ENCODE measurements at places on chromosomes 13 and 19.

DNA sequence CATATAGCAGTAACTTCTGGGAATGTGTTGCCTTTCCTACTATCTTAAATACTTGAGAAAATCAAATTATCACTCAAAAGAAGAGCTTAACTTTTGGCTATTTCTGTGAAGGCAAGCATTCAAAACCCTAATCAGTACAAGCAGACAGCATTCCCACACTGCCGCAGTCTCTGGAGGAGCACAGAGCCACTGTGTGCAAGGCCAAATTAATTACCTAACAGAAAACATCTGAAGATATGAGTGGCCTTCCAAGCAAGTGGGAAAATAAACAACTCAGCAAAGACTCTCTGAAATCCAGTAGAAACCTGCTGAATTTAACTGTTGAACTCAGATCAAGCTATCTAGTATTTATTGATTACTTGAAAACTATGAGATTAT, 68.2 kb downstream of the COL4A1 start:
- DNase-seq = no peak

DNA sequence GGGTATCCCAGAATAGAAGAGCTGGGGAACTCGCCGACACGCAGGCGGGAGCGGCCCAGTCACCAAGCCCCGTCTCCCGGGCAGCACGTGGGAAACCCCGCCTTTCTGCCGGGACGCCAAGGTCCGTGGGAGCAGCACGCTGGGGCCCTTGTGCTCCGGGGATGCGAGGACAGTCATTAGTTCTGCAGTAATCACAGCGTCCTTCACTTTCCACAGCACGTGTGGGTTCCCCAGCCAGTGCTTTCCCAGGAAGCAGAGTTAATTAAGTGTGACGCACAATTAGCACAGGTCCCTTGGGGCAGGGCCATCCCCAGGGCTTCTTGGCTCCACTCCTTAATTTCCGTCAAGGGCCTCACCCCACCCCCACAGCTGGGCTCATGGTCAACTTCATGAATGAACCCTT, 64.3 kb upstream of the C13orf46 start:
- no peak for DNase-seq

GRCh38 chr13:46571189-46571908, 18.4 kb downstream of the LRCH1 start:
- DNase-seq = no peak

DNA sequence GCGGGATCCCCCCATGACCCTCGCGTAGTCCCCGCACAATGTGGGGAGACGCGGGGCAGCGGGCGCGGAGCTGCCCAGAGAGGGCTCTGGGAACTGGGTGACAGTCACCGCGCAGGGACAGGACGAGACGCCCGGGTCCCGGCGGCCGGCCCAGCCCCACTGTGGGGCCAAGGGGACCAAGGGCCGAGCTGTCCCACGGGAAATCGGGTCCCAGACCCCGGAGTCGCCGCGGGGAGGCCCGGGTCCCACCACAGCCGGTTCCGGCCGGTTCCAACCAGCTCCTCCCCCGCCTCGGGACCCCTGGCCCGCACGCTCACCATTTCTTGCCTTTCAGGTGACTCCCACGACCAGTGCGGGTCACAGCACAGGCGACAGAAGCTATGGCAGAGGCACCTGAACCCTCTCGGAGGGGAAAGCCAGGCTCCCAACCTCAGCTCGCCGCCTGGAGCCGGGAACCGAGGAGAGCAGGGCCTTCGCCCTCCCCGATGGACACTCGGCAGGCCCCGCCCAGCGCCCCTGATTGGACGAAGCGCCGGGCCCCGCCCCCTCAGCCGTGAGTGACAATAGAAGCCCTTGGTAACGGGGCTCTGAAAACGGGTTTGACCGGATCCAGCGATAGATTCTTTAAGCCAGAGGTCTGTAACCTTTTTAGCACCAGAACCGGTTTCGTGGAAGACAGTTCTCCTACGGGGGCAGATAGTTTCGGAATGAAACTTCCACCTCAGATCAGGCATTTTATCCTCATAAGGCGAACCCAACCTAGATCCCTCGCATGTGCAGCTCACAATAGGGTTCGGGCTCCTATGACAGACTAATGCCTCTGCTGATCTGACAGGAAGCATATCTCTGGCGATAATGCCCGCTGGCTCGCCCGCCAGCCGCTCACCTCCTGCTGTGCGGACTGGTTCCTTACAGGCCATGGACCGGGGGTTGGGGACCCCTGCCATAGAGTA, at the start of gene ZNF433:
ZNF433 (minus strand) TSS at position 460 of the 953 bp plus-strand sequence; CDS start at position 320, 140 bp downstream.
- peak; percentile 79 for DNase-seq

GRCh38 chr19:35365303-35365702, 5.6 kb upstream of the GPR42 start:
- no peak for DNase-seq

GRCh38 chr19:7007859-7008258, 13.4 kb downstream of the MBD3L2B start:
- no peak for DNase-seq

- DNase-seq = no peak
These were observed 302.7 kb downstream of the DNAJC15 start for GRCh38 chr13:43326100-43326499.

- peak; percentile 66 for DNase-seq
These were observed 36.3 kb downstream of the MCF2L start for GRCh38 chr13:113005076-113005865.

DNA sequence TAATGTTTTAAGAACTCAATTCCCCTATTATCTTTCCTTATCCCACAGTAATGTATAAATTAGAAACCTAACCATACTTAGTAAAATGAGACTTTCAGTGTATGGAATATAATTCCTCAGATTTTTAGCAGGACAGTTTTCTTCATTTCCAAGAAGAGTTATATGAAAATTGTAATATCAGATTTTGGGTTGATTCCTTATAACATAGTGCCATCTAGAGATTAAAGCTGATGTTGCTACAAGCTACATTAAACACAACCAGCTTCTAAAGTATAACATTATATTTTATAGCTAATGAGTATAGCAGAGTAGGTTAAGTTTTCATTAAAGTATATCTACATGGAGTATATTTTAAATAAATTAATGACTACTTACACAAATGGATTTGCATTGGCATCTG, 99.7 kb upstream of the MIR17HG start:
- no peak for DNase-seq

DNA sequence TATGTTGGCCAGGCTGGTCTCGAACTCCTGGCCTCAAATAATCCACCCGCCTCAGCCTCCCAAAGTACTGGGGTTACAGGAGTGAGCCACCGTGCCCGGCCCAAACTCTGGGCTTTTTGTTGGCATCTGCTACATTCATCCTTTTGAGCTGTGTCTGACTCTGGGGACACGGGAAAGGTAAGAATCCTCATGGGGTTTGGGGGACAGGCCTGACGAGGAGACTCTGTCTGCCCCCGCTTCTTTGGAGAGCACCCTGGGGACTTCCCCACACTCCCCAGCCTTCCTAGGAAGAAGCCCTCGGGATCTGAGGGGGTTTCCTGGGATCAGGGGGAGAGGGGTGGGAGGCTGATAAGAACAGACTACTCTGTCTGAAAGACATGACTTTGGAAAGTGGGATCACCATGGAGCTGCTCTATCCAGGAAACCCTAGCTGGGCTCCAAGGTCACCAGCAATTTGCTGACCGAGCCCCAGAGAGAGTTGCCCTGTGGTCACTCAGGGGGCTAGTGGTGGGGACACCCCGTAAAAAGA, 8.1 kb upstream of the FCER2 start:
- DNase-seq = no peak

GRCh38 chr19:18992696-18993095, 40.6 kb downstream of the SUGP2 start:
- no peak for DNase-seq

GRCh38 chr13:52127783-52128702, 830 bp downstream of the NEK5 start:
- peak; percentile 49 for DNase-seq

DNA sequence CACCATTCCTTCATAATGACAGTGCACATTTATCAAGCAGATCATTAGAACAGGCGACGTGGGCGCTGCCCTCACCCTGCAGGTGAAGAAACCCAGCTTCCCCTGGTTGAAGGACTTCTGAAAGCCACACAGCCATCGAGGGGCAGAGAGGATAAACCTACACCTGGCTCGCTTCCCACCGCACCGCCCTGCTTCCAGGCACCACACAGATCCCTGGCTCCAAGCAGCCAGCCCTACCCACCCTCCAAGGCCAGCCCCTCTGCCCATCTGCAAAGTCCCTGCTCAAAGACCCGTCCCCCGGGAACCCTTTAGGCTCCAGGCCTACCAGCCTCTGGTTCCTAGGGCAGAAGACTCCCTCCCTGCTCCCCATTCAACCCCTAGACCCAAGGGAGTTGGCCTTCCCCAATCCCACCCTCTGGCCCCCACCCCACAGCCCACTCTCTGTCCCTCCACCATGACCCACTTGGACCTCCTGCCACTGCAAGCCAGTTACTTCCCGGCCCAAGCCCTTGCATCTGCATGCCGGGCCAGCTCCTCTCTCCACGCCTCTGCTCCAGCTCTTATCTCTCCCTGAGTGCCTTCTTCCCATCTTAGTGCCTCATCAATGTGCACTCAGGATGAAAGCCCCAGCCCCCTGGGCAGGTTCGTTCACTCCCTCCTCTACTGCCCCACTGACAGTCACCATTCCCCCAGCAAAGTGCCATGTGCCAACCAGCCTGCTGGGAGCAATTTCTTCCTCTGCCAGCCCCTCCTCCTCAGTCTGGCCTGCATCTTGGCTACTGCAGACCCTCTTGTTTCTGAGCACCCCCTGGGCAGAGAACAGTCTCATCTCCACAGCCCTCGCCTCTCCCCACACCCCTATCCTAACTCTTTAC, 28.0 kb downstream of the PEPD start:
- no peak for DNase-seq

- DNase-seq = no peak
These were observed 17.8 kb downstream of the ALOX5AP start for GRCh38 chr13:30753030-30753616.

DNA sequence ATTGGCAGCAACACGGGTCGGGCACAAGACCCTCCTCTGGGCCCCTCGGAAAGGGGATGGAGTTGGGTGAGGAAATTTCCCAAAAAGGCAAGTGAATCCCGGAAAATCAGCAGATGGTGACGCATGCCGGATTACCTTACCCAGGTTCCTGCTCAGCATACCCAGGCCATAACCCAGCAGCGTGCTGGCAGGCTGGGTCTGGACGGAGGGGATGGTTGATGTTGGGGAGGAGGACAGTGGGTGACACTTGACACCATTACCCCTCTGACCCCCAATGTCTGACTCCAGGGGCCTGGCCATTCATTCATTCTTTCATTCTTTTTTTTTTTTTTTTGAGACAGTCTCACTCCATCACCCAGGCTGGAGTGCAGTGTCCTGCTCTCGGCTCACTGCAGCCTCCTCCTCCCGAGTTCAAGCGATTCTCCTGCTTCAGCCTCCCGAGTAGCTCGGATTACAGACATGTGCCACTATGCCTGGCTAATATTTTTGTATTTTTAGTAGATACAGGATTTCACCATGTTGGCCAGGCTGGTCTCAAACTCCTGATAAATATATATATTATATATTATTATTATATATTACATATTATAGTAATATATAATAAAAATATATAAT, 799 bp downstream of the PVR start:
- DNase-seq = no peak

DNA sequence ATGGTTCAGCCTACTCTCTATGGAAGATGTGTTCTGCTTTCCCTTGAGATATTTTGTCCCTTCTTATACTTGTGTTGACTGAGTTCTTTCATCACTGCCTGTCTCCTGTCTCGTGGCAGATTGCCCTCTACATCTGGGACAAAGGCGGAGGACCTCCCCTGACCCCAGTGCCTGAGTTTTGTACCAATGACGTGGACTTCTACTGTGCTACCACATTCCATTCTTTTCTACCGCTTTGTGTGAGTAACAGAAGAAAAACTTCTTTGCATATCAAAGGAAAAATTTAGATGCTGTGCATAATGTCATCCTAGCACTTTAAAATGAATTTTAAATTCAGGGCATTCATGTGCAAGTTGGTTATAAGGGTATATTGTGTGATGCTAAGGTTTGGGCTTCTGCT, 74.6 kb downstream of the B3GLCT start:
- no peak for DNase-seq

GRCh38 chr13:103694033-103694432, 627.8 kb upstream of the SLC10A2 start:
- no peak for DNase-seq

DNA sequence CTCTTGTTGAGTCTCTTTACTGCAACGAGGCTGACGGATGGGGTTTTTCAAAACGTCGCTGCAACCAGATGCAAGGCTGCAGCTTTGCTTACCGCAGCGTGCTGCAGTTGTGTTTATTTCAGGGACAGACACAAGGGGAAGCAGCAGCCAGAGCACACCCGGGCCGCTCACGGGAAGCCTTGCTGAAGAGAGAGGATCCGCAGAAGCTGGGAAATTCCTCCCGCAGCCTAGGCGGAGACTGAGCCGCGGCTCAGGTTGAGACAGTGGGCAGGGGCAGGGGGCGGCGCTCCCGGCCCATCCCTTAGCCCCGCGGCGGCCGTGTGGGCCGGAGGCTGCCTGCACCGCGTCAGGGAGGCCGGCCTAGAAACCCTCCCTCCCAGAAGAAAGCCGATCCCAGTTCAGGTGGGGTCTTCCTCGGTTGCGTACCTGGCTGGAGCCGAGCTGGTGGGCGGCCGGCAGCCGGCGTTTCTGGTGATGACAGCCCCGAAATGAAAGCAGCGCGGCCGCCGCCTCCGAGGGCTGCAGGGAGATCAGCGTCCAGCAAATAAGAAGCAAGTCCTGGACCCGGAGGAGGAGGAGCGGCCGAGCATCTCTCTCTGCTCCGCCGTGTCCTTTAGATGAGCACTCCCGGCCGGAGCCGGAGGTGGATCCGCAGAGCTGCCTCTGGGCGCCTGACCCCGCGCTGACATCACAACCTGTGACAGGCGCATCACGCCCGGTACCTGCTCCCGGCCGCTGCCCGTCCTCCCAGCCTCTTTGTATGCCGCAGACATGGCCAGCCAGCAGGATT, at the start of gene FRY:
FRY (plus strand) TSS at position 750 of the 790 bp plus-strand sequence; CDS start at position 772, 22 bp downstream.
- DNase-seq = peak; percentile 45

- no peak for DNase-seq
These were observed 23.3 kb upstream of the VSTM2B start for GRCh38 chr19:29502581-29502850.

- DNase-seq = no peak
These were observed 77.0 kb downstream of the STARD13 start for GRCh38 chr13:33208290-33209220.

- DNase-seq = no peak
These were observed 41.6 kb upstream of the SPRY2 start for GRCh38 chr13:80382576-80382975.

GRCh38 chr13:98509271-98510155, 67.4 kb downstream of the STK24 start:
- DNase-seq = no peak

DNA sequence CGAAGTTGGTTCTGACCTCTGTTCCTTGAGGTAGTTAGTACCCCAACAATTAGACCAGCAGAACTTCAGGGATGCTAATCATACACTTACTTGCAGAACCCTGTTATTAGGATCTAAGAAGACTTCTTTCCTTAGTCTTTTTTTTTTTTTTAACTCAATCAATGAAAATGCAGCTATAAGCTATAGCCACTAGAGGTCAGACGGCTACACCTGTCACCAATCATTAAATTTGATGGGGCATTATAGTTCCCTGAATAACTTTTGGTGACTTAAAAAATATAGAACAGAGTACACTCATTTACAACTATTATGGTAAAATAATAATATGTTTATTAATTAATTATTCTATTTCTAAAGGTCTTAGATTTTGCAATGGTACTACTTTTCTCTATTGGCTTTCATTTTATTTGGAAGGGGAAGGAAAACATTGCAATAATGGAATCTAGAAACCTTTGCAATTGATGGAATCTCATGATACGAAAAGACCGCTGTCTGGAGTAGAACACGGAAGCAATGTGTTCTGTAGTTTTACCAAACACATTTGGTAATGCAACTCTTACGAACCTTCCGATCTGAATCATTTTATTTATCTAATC, 483.2 kb downstream of the DIAPH3 start:
- DNase-seq = peak; percentile 13

- no peak for DNase-seq
These were observed 1418.4 kb downstream of the UQCRFS1 start for GRCh38 chr19:27794494-27795042.

Measured in immature natural killer cell (primary cell).